ENCODE measurements at places on chromosomes 1 and 21.

DNA sequence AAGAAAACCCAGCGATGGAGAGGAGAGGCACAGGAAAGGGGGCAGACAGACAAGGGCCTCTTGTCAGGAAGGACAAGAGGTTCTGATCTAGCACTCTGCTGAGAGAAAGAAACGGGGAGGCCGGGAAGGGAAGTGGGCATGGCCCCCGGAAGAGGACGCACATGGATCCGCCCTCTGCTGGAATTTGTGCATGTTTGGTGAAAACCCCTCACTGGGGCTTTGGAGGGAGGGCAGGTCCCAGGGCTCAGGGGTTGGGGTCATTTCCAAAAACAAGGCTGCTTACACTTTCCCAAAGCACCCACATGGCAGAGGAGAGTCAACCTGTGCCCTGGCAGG, 32.4 kb upstream of the ECE1 start:
- no peak for DNase-seq

- no peak for DNase-seq
Observed at GRCh38 chr21:38817371-38818324, 11.9 kb downstream of the ETS2 start.

DNA sequence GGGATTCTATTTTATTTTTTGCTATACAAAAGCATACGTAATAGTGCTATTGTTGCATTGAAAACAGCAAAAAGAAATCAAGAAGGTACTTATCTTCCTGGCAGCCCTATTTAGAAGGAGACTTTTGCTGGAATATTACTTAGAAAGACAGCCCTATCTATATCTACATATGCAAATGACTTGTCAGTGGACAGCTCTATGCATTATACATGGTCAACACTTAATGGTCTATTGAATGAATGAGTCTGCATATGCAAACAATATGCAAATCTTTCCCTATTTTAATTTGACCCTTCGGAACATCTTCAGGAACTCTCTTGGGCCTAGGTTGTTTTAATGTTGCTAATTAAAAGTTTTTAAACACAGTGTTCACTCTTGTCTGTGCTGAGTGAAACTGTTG, 110.8 kb downstream of the PLXNA2 start:
- no peak for DNase-seq

GRCh38 chr1:94622757-94623156, 81.2 kb upstream of the F3 start:
- DNase-seq = peak; percentile 18

- no peak for DNase-seq
Observed at GRCh38 chr1:119340861-119341261, 27.7 kb upstream of the HAO2 start.

- no peak for DNase-seq
Observed at GRCh38 chr1:228860911-228861831, 125.9 kb downstream of the RHOU start.

DNA sequence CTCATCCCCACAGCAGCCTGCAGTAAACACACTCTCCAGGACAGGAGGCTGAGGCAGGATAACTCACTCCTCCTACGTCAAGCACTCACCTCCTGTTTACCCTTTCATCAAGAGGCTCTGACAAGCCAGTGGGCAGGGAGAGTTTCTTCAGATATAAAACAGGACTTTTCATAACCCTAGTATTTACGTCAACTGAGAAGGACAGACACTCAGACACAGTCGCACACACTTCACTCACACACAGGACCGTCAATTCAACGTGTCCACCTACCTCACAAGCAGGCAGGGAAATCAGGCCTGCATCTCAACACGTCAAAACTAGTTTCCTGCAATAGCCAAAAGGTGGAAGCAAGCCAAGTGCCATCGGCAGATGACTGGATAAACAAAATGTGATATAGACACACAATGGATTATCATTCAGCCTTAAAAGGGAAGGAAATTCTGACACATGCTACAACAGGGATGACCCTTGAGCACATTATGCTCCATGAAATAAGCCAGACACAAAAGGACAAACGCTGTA, 48.6 kb downstream of the ITPKB start:
- no peak for DNase-seq

DNA sequence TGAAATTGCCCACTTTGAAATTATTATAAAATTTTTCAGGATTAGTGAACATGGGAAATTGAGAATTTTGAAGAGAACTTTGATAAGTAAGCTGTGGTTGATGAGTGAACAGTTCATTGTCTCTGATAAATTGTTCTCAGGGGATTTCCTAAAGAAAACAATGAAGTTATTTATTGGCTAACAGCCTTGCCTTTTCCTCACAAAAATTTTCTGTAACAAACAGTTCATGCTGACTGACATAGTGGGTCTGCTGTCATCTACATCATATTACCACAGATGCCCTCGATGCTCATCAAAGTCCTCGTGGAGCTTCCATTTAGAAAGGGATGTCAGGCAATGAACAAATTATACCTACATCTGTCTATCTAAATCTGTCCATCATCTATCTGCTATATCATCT, 113.4 kb downstream of the PTBP2 start:
- DNase-seq = no peak

DNA sequence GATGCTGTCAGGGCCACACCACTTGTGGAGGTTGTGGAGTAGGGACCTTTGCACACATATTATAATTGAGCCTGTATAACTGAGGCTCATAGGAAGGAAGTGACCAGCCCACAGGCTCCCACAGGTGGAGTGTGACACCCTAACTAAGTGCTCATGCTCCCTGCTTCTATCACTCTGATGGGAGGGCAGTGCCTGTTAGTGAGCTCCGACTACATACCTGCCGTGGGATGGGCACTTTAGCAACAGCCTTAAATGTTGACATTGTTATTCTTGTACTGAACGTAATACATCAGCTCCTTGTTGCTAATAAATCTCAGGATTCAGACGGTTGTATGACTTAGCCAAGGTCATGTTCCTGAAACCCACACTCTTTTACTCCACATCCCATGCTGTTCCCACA, 58.0 kb downstream of the BEND5 start:
- DNase-seq = no peak

DNA sequence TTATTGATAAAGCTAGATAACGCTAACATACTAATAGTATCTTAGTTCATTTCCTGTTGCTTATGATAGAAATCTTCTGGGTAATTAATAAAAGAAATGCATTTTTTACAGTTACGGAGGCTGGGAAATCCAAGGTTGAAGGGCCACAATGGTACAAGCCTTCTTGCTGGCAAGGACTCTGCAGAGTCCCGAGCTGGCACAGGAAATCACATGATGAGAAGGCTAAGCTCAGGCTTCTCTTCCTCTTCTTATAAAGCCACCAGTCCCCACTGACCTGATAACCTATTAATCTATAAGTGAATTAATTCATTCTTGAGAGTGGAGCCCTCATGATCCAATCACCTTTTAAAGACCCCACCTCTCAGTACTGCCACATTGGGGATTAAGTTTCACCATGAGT, 82.6 kb downstream of the GPR161 start:
- DNase-seq = no peak

DNA sequence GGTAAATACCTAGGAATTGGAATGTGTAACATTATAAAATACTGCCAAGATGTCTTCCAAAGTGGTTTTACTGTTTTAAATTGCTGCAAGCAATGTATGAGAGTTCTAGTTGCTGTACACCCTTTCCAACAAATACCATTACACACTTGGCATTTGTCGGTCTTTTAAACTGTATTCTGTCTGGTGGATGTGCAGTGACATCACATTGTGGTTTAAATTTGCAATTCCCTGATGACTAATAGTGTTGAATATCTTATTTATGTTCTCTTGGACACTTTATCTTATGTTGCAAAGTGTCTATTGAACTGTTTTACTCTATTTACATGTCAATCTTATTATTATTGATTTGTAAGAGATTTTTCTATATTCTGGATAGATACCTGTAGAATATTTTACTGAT, 561.2 kb upstream of the B3GALT2 start:
- DNase-seq = no peak

GRCh38 chr1:217881131-217881543, 250.0 kb downstream of the SPATA17 start:
- DNase-seq = no peak

GRCh38 chr1:227559926-227560325, 3.4 kb upstream of the ZNF678 start:
- no peak for DNase-seq

GRCh38 chr1:50846224-50846839, 113.7 kb downstream of the FAF1 start:
- no peak for DNase-seq

DNA sequence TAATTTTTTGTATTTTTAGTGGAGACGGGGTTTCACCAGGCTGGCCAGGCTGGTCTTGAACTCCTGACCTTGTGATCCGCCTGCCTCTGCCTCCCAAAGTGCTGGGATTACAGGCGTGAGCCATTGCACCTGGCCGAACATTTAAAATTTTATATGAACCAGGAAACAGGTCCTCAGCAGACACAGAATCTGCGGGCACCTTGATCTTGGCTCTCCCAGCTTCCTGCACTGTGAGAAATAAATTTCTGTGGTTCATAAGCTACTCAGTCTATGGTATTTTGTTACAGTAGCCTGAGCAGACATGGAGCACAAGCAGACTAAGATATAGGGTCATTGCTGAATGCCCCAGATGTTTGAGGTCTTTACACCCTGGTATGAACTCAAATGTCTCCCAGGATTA, 23.6 kb upstream of the CTH start:
- DNase-seq = no peak

GRCh38 chr1:60055336-60055735, 18.2 kb downstream of the C1orf87 start:
- DNase-seq = no peak

- no peak for DNase-seq
Observed at GRCh38 chr1:116478621-116479020, 92.2 kb downstream of the CD58 start.

- no peak for DNase-seq
Observed at GRCh38 chr21:44713130-44713529, 1.8 kb upstream of the TSPEAR start.

DNA sequence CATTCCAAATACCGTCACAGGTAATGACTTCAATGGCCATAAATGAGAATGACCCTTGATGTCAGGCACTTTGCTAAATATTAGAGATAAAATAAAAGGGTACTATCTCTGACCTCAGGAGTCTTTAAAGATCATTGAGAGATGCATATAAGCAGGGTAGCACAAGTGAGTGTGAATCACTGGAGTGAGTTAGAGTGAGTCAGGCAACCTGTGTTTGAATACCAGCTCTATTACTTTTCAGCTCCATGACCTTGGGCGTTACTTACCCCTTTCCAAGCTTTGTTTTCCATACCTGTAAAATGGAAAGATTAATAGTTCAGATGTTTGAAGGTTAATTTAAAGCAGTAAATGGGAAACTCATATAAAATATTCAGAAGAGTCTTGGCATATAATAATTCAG, 1058.0 kb upstream of the ADGRL4 start:
- DNase-seq = no peak

DNA sequence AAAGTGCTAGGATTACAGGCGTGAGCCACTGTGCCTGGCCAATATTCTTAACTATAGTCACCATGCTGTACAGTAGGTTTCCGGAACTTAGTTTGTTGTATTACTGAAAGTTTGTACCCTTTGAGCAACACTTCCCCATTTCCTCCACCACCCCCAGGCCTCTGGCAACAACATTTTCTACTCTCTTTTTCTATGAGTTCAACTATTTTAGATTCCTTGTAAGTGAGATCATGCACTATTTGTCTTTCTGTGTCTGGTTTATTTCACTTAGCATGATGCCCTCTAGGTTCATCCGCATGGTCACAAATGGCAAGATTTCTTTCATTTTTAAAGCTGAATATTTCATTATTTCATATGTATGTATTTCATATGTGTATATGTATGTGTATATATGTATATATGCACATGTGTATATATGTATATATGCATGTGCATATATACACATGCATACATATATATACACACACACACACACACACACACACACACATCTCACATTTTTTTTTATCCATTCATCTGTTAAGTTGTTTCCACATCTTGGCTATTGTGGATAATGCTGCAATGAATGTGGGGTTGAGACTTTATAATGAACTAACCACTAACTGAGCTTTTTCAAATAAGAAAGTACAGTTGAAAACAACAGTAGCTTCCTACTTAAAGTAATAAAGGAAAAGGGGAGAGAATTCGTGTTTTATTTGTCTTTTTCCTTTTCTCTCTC, 256.8 kb upstream of the C1orf105 start:
- no peak for DNase-seq

- DNase-seq = no peak
Observed at GRCh38 chr21:41164981-41165655, 2.8 kb upstream of the BACE2 start.

- no peak for DNase-seq
Observed at GRCh38 chr1:58621391-58621790, 44.3 kb upstream of the TACSTD2 start.

DNA sequence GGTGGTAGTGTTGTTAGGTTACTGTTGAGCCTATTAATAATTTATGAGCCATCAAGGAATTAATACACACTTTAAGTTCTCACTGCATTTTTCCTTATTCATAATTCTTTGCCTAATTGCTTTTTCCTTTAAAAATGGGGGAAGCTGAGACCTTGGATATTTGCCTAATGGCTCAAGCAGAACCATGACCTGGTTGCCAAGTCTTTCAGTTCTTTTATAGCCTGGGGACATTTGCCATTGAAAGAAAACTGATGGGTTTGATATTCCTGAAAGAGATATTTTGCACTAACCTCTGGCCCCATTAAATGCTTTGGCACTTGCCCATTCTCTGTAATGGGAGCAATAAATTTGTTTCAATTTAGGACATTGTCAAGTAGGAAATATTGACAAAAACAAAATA, 18.5 kb upstream of the LRRC53 start:
- no peak for DNase-seq

GRCh38 chr1:53894644-53895043, 657 bp downstream of the DIO1 start:
- no peak for DNase-seq

GRCh38 chr21:31221043-31221442, 123.0 kb downstream of the TIAM1 start:
- DNase-seq = no peak

GRCh38 chr1:175417316-175417715, 224.7 kb upstream of the KIAA0040 start:
- DNase-seq = no peak

- no peak for DNase-seq
Observed at GRCh38 chr1:49576327-49576901, 447.3 kb downstream of the AGBL4 start.

GRCh38 chr1:19988267-19989006, 9.0 kb upstream of the PLA2G2A start:
- no peak for DNase-seq

GRCh38 chr1:66251546-66251945, 282.4 kb upstream of the SGIP1 start:
- DNase-seq = no peak

All from right renal pelvis (tissue), 4 donors.